ENCODE measurements at places on chromosomes 3 and 15. TPM values are rescaled to one million over a fixed set of nuclear protein-coding genes. Genes with fewer than 3 reads are reported as not detected.

- no peak for DNase-seq
These were observed 883 bp upstream of the FRMD4B start for GRCh38 chr3:69386556-69387385.

Gene ASB14
- total RNA-seq = not detected

- peak; percentile 60 for DNase-seq
These were observed 85.5 kb downstream of the VPS13C start for GRCh38 chr15:61974759-61975158.

Gene EHHADH
- total RNA-seq = 11.7 TPM

DNA sequence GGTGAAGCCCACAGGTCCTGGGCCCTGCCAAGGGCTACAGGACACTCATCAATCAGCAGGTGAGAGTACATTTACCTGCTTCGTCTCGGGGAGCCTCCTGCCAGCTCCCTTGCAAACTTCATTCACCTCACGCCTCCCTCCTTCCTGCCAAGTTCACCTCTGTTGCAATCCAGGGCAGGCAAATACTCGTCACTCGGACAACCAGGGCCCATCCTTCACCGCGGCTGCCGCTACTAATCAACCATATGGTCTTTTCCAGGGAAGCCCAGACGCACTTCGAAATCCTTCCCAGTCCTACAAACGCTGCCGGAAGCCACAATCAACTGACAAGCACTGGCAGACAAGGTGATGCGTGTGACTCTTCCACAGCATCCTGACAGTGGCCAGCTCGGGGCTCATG, 200.7 kb upstream of the NSMCE3 start:
- no peak for DNase-seq

DNA sequence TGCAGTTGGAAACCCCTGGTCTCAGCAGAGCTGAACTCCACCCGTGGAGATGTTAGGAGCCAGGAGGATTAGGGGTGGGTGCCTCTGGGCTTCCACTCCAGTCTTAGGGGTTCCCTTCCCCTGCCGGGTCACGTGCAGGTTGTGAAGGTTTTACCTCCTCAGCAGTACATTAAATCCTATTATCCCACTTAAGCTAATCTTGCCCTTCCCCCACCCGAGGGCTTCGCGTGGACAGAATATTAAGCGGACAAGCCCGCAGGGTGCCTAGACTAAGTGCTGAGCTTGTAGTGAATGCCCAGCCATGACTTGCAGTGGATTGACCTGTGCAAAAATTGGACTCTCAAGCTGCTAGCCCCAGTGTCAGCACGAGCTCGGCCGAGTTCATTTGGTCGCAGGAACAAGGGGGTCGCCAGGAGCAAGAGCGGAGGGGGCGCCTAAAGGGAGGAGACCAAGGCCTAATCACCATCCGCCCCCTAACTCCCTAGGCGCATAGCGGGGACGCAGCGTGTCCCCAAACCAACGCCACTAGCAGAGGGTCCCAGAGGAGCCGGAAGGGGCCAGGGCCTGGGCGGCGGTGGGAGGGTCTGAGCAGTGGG, 498 bp upstream of the SEMA4B start:
- DNase-seq = no peak

Gene CDHR4
- 0.09 TPM for total RNA-seq

Gene SGO1
- total RNA-seq = 14.5 TPM

GRCh38 chr15:28995705-28996104, 109.9 kb downstream of the APBA2 start:
- DNase-seq = no peak

DNA sequence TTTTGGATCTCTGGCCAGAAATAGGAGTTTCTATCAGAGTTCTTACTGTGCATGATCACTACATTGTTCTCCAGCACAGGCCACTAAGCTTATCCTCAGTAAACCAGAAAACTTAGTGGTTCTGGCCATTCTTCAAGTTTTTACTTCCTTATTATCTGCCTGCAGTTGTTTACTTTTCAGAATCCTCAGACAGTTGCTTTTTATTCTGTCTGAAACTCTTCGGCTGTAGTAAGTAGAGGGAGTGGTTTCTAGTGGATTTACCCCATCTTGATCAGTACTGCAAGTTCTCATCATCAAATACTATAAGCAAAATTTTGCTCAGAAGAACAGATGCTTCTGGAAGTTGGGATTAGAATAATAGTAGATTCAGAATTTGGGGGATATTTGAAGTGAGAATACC, 193.0 kb upstream of the RARB start:
- no peak for DNase-seq

- peak; percentile 19 for DNase-seq
These were observed 15.0 kb downstream of the IL17RD start for GRCh38 chr3:57150113-57150581.

DNA sequence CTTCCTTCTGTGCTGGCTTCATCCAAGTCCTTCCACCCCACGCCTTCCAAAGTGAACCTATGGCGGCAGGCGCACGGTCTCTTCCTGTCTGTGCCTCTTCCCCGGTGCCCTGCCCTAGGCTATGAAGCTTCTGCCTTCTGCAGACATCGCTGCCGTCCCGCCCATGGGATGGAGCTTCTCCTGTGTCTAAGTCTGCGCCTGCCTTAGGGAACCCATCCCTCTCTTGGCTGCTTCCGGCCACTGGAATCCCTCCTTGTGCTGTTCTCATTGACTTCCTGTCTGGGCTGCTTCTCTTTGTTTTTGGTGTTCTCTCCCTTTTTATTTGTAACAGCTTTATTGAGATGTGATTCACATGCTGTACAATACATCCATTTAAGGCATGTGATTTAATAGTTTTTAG, 17.2 kb downstream of the CHCHD6 start:
- DNase-seq = no peak

Data from fibroblast of the aortic adventitia (primary cell).